ENCODE measurements at places on chromosomes 6 and 20. TPM values are rescaled to one million over a fixed set of nuclear protein-coding genes. Genes with fewer than 3 reads are reported as not detected.

The FAM184A gene
- total RNA-seq = 2.2 TPM

The NFATC2 gene
- total RNA-seq = 2.3 TPM

The HEY2 gene
- 66.8 TPM for total RNA-seq

The NKX2-4 gene
- total RNA-seq = not detected

The RXRB gene
- 41.2 TPM for total RNA-seq

The TMEM170B gene
- 5.4 TPM for total RNA-seq

The BMP7 gene
- total RNA-seq = 32.2 TPM

The STMND1 gene
- not detected for total RNA-seq

The SEMG1 gene
- total RNA-seq = not detected

The NANP gene
- 3.6 TPM for total RNA-seq

The CTAGE9 gene
- total RNA-seq = not detected

The ASXL1 gene
- total RNA-seq = 25.7 TPM

The PMEPA1 gene
- 24.7 TPM for total RNA-seq

The SIGLEC1 gene
- total RNA-seq = 7.1 TPM

The C2 gene
- total RNA-seq = 5.8 TPM

The SCRT2 gene
- total RNA-seq = not detected

The PPP1R11 gene
- total RNA-seq = 44.1 TPM

Data from left ventricle myocardium superior (tissue), 1 donor.